ENCODE measurements at places on chromosomes 3 and 15.

DNA sequence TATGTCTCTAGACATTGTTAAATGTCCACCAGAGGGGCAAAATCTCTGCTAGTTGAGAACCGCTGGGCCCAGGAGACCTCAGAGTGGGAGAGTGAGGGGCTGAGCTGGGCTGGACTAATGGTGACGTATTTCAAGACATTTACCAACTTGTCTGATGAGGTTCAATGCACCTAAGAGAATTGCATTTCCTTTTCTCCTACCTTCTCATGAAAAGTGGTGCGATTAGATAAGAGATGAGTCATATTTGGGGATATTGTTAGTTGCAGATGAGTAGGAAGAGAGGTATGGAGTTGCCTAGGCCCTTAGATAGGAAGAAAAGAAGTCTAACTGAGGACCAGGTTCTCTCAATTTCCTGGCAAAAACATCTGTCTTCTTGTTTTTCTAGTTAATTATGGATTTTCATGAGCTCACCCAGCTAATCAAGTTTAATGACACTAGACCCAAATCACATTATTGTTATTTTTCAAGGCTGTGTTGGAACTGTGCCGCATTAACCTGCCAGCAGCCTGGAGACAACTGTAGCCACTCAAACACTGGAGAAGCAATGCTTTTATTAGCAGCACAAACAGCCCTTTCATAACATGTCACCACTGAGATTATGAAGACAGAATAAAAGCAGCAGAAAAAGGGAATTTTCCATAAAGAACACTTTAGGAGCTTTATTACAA is 144.2 kb downstream of the PDCD6IP start:
- DNase-seq: no peak

DNA sequence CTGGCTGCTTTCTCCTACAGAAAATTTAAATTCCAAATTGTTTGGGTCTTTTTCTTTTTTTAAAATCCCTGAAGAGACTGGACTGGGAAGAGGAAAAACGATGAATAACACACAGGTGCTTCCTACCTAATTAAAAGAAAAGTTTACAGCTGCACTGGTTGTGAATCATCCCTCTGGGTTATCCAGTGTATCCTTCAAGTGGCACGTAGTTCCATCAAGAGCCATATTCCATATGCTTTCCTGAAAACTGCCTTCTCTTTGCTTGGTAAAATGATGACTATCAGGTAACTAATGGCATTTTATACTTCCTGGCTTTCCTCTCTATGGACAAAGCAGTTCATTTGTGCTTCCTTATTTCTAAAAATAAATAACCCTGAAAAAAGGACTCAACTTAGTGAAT is 123.2 kb downstream of the MAGI1 start:
- DNase-seq: no peak

- no peak for DNase-seq
Measured at GRCh38 chr3:111808439-111808838, 50.6 kb upstream of the PHLDB2 start.

DNA sequence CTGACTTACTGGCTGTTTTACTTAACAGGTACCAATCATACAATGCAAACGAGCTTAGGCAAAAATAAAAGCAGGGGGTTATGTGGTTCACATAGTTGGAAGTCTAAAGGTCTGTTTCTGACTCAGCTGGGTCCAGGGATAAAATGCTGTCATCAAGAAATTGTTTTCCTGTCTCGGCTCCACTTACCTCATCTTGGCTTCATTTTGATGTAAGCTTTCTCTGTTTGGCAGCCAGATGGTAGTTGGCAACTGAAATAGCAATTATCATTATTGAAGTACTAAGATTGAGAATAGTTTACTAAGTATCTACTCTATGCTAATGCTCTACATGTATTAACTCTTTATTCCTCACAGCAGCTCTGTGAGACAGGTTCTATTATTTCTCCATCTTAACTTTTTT is 36.8 kb upstream of the CNTN3 start:
- DNase-seq: no peak

- no peak for DNase-seq
Measured at GRCh38 chr3:134407239-134407625, 33.0 kb upstream of the AMOTL2 start.
